Left ventricle myocardium superior (tissue), 1 donor: ENCODE measurements at places on chromosomes 3 and 15. TPM values are rescaled to one million over a fixed set of nuclear protein-coding genes. Genes with fewer than 3 reads are reported as not detected.

DNA sequence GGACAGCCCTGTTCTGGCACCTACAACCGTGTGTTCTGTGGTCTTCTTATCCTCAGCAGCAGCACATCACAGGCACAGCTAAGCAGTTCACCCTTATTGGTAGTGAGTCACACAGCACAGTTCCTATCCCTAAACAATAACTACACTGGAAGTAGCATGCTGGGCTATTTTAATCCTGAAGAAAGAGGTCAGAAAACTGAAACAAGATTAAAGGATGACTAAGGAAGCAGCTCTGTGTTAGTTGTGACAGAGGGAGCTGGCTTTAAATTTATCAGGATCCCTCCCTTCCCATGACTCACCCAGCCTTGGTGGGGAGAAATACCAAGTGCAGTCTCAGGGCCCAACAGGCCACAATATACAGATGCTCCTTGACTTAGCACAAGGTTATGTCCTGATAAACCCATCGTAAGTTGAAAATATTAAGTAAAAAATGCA lies 144.3 kb downstream of the ERC2 start:
- no peak for DNase-seq

- no peak for DNase-seq
Observed at GRCh38 chr3:119924111-119925094, 142.5 kb downstream of the NR1I2 start.

The NME9 gene
- 0.59 TPM for total RNA-seq

DNA sequence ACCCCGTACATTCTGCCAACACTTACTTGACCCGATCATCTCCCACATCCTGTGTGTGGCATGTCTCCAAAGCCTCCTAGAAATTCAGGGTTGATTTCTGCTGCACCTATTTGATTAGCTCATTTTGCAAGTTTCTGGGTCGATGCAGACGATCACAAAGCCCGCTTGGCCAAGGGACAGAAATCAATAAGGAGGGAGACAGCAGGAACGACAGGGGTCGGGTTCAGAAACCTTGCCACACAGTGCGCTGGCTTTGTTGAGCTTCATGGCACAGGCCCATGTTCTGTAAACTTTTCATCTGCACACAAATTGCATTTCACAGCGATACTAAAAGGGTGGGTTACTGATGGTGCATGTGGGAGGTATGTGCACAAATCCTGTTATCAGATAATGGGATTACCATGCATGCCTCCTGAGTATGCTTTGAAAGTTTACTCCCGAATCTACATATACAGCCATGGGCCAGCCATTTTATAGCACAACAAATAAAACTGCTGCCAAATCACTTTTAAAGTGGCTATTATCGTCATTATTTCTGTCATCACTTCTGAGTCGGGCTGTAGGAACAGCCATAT lies 95.9 kb upstream of the ATP11B start:
- no peak for DNase-seq
